ENCODE measurements at places on chromosomes 1 and 21. TPM values are rescaled to one million over a fixed set of nuclear protein-coding genes. Genes with fewer than 3 reads are reported as not detected.

Gene ZSWIM5
- total RNA-seq: 5.8 TPM

Gene ZYG11A
- not detected for total RNA-seq

Gene FLG2
- total RNA-seq: not detected

Gene UBL4B
- not detected for total RNA-seq

Gene KCNE2
- not detected for total RNA-seq

Gene OR2W3
- total RNA-seq: not detected

Gene PTGER3
- 34.8 TPM for total RNA-seq

Gene PACC1
- total RNA-seq: 3.8 TPM

All from esophagus muscularis mucosa (tissue), 4 donors.